Stimulated activated CD8-positive, alpha-beta memory T cell treated with anti-CD3 and anti-CD28 coated beads, Interleukin-2, amount 100 ng/mL, for 48 hours (primary cell): ENCODE measurements at places on chromosomes 3 and 15.

GRCh38 chr3:144263706-144264105 lies 292.1 kb downstream of the DIPK2A start:
- no peak for DNase-seq

DNA sequence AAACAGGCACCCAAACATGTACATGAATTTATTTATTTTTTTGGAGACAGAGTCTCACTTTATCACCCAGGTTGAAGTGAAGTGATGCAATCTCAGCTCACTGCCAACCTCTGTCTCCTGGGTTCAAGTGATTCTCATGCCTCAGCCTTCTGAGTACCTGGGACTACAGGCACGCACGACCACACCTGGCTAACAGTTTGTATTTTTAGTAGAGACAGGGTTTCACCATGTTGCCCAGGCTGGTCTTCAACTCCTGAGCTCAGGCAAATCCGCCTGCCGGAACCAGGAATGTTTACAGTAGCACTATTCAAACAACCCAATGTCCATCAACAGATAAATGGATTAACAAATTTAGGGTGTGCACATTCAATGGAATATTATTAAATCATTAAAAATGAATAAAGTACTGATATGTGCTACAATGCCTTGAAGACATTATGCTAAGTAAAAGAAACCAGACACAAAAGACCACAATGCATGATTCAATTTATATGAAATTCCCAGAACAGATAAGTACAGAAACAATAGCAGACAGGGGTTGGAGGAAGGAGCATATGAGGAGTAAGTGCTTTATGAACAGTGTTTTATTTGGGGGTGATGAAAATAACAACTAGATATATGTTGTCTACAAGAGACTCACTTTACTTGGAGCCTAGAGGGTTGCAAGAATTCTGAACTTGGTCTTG lies 1.3 kb downstream of the LEO1 start:
- DNase-seq: no peak

GRCh38 chr3:39707314-39707909 lies 102.0 kb upstream of the MYRIP start:
- DNase-seq: no peak

GRCh38 chr3:114880078-114880477 lies 267.0 kb downstream of the ZBTB20 start:
- no peak for DNase-seq

DNA sequence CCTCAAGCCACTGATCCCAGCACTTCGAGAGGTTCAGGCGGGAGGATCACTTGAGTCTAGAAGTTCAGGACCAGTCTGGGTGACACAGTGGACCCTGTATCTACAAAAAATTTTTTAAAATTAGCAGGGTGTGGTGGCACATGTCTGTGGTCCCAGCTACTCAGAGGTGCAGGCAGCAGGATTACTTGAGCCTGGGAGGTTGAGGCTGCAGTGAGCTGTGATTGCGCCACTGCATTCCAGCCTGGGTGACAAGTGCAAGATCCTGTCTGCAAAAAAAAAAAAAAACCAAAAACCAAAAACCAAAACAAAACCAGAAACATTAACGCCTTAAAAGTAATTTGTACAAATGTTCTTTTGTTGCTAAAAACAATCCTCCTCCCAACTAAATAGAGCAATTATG lies 27.9 kb upstream of the SLC12A8 start:
- DNase-seq: no peak

- DNase-seq: no peak
Observed at GRCh38 chr15:98003518-98003917, 43.0 kb downstream of the ARRDC4 start.

DNA sequence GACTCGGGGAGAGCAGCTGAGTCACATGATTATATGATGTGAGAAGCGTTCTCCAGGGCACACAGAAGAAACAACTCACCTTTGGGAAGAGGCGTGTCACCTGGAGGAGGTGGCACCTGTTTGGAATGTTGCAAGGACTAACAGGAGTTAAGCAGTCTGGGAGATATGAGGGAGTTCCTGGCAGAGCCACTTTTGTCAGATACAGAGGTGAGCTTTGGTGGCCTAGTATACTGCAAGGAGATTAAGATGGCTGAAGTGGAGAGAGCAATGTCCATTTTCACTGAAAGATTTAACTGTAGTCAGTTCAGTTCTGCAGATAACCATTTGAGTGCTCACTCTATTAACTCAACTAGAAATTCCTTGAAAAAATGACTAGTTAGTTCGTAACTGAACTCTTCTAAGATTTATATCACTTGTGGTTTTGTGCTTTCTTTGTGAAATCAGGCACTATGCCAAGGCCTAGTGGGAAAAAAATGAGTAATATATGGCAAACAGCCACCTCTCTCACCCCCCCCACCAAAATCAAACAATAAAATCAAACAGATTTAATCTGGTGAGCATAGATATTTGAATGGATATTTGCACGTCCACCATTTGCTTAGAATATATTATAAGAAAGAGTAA lies 61.3 kb downstream of the CRYBG3 start:
- no peak for DNase-seq

- no peak for DNase-seq
Observed at GRCh38 chr3:53671192-53671960, 174.8 kb downstream of the CHDH start.

DNA sequence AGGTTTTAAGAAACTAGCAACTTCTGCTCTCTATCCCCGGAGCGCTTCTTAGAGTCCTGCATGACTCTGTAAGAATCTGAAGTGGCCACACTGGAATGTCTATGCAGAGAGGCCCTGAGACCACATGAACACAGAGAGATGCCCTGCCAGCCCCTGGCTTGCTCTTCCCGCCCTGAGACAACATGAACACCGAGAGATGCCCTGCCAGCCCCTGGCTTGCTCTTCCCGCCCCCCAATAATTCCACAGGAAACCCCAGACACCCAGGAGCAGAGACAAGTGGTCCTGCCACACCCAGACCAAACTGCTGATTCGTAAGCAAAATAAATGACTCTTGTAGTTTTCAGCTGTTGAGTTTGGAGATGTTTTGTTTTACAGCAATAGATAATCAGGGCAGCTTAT lies 166.1 kb downstream of the OSBPL10 start:
- DNase-seq: no peak

DNA sequence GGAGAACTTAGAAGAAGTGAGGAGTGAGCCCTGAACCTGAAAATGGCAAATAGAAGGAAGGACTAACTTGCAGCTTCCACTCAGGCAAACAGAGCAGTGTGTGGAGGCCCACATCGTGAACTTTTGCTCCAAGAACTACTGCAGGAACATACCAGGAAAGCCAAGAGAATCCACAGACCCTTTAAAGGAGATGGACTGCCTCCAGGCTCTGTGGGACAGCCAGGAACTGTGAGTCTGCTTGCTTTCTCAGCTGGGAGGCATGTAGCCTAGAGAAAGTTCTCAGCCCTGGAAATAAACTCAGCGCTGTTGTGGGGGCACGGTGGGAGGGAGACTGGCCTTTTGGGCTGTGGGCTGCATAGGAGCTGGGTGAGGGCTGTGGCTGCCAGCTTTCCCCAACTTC lies 93.0 kb downstream of the SNRK start:
- no peak for DNase-seq

GRCh38 chr15:64640146-64640871 lies 135.1 kb downstream of the RBPMS2 start:
- DNase-seq: no peak

DNA sequence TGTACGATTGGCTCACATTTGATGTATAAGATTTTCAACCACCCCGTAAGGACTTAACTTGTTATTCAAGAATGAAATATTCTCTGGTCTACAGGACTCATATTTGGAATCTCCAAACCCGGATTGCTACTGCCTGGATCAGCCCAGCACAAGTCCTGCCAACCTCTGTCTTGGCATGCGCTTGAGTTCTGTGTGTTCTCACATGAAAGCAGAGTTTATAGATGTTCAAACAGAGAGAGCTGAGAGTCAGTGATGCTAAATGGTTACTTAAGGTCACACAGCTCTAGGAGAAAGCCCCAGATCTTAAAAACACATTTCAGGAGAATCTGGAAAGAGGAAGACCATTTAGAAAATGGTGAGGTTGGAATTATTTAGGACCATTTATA lies 268.0 kb upstream of the TBL1XR1 start:
- no peak for DNase-seq

DNA sequence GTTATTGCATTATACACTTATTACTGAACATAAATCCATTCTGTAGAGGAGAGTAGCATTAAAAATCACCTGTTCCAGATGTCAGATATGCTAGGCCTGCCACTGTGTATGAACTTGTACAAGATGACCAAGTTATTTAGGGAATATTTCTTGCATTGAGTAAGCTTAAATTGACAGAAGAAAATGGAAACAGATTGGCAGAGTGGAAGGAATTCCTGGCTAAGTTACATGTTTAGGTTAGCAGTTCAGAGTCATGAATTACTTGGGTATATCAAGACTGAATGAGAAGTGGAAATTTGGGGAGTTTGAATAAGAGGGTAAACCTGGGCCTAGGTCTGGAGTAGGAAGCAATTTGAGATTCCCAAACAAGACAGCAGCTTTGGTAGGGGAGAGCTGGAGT lies 44.6 kb downstream of the ARHGAP31 start:
- no peak for DNase-seq

- DNase-seq: no peak
Observed at GRCh38 chr3:98787181-98787580, 24.0 kb downstream of the ST3GAL6 start.

DNA sequence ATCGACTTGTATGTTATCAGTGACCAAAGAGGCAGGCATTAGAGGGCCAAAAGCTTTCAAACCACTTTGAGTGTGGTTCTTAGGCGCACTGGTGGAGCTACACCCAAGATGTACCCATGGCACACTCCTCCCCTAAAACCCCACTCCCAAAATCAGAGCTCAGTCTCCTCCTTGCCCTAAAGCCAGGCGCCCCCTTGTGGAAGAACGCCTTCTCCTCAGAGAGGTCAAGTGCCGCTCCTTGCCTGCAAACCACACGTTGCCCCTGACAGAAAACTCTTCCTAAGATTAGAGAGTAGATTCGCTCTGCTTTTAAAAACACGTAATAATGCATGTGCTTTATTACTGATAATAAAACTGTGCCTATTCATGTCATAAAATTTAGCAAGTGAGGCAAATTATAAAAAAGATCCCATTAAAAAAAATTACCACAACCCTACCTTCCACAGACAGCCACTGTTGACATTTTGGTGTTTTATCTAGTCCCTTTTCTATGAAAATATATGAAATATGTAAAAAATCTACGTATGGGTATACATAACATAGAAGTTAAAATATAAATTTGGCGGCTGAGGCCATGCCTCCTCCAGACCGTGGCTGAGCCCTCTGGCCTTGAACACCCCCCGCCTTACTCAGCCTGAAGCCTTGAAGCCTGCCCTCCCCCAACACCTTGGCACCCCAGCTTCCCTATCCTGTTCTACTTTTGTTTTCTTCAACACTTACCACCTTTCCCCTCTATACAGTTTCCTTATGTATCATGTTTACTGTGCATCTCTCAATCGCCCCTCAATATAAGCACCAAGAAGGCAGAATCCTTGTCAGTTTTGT lies 33.5 kb downstream of the BCL2L10 start:
- DNase-seq: peak; percentile 78

GRCh38 chr3:134620476-134621115 lies 30.2 kb downstream of the KY start:
- no peak for DNase-seq

DNA sequence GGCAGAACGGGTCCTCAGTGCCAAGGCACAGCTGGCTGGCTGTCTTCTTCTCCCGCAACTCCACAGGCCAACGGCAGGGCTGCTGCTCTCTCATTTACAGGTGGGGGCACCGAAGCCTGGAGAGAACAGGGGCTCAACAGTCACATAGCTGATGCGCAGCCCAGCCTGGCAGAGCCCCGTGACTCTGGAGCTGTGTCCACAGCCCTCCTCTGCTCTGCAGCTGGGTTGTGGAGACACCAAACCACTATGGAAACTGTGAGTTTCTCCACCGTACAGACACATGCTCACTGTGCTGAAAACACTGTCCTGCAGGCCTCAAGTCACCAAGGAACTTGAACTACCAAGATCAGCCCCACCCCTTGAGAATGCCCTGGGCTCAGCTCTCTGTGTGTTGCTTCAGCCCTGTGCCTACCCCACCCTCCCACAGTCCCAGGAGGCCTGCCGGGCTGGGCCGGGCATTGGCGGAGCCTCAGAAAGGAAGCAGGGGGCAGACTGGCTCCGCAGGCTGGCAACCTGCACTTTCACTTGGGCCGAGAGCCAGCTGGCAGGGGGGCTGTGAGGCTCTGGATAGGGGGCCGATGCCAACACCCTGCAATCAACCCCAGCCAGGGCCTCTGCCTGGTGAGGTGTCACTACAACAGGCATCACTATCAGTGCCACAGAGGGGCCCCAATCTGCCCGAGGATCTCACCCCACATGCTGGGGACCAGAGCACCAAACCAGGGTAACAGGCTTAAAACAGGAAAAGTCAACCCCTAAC lies 113.7 kb upstream of the RPL32 start:
- peak; percentile 30 for DNase-seq

DNA sequence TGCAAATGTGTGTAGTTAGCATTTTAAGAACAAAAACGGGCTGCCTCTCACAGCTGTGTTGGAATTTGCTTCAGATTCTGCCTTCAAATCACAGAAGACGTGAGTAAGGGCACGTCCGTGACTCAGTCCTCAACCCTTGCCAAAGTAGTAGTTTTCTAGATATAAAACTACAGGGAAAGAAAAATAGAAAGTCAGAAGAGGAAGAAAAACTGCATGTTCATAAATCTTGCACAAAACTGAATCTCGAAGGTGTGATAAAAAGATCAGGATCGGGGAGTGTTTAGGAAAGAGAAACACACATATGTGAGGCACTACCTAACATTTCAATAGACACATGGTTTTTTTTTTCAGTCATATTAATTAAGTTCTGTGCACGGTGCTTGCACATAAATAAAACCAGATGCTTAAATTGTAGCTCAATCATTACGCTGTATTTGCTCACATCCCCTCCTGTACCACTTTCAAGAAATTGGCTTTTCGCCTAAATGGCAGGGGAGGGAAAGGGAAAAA lies 71.7 kb downstream of the P3H2 start:
- no peak for DNase-seq

DNA sequence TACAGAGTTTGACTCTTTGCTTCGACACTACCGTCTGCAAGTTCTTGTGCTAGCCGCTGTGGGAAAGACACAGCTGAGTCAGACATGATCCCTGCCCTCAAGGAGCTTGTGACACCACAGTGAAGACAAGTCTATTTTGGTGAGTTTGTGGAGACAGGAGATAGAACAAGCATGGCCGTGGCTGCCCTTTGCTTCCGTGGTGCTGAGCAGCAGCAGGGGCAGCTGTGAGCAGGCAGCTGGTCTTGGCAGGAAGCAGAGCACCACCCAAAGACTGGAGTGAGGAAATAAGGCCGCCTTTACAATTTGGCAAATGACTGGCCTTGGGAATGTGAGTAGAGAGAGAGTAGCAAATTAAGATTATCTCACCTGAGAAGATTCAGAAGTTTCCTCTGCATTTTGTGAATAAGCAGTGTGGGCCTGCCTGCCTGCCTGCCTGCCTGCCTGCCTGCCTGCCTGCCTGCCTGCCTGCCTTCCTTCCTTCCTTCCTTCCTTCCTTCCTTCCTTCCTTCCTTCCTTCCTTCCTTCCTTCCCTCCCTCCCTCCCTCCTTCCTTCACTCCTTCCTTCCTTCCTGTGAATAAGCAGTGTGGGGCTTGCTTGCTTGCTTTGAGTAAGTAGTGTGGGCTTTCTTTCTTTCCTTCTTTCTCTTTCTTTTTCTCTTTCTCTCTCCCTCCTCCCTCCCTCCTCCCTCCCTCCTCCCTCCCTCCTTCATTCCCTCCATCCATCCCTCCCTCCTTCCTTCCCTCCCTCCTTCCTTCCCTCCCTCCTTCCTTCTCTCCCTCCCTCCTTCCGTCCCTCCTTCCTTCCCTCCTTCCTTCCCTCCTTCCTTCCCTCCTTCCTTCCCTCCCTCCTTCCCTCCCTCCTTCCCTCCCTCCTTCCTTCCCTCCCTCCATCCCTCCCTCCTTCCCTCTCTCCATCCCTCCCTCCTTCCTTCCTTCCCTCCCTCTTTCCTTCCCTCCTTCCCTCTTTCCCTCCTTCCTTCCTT lies 1.6 kb upstream of the GCNT3 start:
- DNase-seq: no peak

- no peak for DNase-seq
Observed at GRCh38 chr3:100046986-100047385, 67.3 kb downstream of the FILIP1L start.
